ENCODE measurements at places on chromosomes 2 and 18.

GRCh38 chr2:29009711-29010677 lies 28.9 kb downstream of the TOGARAM2 start:
- no peak for DNase-seq

DNA sequence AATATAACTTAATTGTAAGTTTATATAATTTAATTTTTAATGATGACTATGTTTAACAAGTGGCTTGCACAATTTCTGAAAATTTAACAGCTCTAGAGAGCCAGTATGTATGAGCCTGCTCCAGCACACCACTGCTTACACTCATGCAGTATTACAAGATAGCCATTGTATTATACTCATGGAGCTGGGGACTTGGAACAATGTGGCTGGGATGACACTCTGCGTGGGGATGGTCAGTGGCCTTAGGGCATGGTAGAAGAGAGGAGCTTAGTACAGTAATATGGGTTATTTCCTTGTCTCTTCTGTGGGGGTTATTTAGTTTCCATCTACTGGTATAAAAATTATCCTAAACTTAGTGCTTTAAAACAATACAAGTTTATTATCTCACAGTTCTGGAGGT lies 105.1 kb upstream of the STON1 start:
- no peak for DNase-seq

DNA sequence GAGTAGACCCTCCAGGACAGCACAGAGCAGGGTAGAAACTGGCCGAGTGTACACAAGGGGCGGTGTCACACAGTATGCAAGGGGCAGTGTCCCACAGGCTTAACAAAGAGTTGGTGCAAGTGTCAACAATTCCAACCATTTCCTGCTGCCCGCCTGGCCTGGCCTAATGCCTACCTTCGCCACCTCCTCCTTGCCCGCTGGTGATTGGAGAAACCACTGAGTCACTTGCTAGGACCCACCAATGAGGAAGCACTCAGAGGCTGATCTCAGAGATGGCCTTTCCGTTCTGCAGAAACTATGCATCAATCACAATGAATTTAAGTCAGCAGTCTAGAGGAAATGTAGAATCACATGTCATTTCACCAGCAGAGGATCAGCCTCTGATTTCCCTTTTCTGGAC lies 263.3 kb upstream of the PKDCC start:
- no peak for DNase-seq

GRCh38 chr2:223487214-223487846 lies 114.8 kb downstream of the SCG2 start:
- no peak for DNase-seq

DNA sequence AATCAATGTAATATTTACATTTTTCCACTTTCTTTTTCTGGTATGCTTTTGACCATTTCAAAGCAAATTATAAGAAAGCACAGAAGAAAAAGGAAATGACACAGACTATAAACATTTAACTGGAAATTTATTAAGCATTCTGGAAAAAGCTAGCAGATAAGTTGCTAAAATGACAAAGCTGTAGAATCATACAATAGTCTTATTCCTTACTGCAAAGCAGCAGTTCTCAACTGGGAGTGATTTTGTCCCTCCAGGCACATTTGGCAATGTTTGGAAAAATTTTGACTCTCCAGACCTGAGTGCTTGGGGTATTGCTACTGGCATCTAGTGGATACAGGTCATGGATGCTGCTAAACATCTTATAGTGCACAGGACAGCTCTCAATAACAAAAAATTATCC lies 75.1 kb downstream of the MBD5 start:
- DNase-seq = no peak

GRCh38 chr2:191245046-191245868 lies at the start of gene MYO1B:
Gene MYO1B (plus strand): TSS chr2:191245404. CDS start chr2:191276896, 31,492 bp downstream.
- DNase-seq = peak; percentile 48

- no peak for DNase-seq
Measured at GRCh38 chr2:143513081-143513480, 383.9 kb downstream of the ARHGAP15 start.

DNA sequence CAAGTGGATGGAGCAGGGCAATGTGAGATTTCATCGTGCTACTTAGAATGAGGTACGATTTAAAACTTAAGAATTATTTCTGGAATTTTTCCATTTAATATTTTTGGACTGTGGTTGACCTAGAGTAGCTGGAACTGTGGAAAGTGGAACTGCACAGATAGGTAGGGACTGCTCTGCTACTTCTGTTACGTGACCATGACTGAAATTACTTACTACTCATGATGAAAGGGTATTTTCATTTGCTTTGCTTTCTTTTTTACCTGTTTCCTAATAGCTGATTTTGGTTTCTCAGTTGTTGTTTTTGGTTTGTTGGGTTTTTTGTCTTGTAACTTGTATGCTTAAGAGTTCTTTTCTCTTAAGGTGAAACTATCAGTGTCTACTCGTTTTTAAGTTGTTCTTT lies 11.4 kb downstream of the UBE2E3 start:
- no peak for DNase-seq

DNA sequence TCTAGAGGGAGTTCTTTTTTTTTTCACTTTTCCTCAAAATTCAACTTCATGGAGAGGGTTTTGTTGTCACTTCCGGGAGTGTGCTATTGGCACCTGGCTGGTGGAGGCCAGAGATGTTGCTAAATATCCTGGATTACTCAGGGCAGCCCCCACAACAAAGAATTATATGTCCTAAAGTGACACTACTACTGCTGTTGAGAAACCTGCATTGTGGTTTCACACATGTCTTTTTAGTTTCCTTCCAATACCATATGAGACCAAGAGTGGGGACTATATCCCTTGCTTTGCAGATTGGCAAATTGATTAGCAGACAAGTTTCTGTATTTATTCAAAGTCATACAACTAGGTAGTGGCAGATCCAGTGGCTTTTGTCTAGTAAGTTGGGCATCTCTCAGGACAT lies 826.8 kb downstream of the TRIB2 start:
- DNase-seq = no peak

DNA sequence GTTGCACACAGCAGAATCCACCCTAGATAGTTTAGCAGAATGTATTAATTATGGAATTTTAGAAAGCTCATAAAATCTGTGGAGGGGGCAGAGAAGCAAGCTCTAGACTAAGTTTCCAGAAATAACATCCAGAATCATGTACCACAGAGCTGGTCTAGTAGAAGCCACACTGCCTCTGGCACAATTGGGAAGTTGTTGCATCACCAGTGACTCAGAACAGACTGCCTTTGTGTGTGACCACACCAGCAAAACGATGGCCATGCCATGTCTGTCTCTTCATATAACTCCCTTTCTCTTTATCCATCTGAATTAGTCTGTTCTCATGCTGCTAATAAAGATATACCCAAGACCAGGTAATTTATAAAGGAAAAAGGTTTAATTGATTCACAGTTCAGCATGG lies 158.9 kb downstream of the CCDC148 start:
- DNase-seq = no peak

DNA sequence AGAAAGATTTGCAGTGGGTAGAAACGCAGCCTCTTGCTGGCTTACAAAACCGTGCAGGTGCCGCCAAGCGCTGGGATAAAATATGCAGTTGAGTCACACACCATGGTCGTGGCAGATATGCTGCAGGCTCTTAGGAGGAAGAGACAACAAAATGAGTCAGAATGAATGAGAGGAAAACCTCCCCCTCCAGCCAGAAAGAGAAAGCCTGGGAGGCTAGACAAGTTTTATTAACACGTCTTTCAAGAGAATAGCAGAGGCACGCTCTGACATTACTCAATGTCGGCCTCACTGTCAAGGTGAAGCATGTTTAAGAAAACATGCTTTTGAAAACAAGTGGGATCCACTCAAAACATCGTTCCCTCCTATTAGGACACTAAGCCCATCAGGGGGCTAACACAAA lies 37.1 kb upstream of the ZCCHC2 start:
- no peak for DNase-seq

DNA sequence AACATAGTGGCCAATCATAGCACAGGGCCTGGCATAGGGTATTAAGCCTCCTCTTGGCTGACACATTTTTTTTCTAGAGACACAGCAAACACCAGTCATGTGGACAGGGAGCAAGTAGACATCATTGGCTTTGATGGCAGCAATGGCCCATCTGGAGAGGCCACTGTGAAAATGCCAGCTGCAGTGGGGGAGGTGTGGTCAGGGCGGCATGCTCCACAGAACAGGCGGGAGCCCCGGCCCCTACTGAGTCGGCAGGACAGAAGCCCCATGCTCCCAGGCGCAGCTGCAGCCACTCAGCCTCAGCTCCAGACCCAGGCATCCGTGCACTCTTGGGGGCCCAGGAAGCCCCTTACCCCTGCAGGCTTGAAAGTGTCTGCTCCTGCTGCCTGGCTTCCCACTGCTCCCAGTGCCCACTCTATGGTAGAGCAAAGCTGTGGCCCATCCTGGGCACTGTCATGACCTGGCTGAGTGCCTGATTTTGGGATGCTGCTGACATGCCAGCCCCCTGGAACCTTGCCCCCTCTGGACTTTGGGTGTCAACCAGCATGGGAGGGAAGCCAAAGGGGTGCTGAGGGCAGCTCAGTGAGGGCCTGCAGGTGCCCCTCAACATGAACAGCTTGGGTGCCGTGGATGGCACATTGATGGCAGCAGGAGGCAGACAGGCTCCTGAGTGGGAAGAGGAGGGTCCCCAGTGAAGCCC lies 23.3 kb upstream of the UBE2F start:
- DNase-seq = no peak

GRCh38 chr18:13653746-13654433 lies 72.5 kb downstream of the FAM210A start:
- no peak for DNase-seq

DNA sequence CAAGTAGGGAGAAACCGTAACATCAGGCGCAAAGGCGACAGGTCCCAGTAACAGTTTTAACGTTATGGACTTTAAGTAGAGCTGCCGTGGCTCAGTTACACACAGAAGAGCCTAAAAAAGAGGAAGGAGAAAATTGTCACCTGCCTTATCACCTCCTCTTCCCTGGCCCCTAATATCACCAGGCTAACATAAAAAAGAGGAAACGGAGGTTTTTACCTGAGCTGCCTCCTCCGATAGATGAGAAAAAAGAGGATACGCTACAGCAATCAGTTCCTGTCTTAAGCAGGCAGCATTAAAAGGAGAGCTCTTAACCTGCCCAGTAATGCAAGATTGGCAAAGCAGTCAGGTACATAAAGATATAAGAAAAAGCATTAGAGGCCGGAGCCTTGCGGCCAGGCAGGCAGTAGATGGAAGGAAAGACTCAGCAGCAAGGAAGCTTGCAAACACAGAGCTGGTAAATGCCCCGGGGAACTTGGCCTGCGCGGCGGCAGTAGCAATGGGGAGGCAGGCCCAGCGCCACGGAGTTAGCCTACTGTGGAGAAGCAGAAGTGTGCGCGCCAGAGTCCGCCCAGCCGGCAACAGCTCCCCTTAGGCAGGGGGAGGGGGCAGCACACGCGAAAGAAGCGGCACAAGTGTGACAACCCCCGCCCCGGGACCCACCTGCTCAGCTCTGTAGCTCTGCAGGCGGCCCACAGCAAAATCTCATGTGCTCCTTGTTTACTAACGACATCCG lies 116.3 kb upstream of the SCN7A start:
- DNase-seq = no peak

GRCh38 chr2:206192157-206192556 lies 32.5 kb downstream of the EEF1B2 start:
- no peak for DNase-seq

DNA sequence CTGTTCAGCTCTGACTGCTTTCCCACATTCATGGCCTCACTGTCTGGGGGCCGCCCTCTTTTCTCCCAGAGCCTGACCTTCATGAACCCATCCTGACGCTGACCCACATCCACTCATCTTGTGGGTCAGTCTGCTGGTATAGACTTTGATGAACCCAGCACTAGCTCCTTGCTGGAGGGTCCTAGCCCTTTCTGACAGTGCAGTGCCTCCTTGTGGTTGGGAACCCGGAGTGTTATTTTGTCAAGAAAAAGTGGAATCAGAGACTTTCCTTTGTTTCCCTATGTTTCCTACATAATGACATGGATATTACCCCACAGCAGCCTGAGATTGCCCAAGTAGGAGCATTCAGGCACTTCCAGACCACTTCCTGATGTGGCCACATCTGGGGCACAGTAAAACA lies 19.3 kb upstream of the OSR1 start:
- DNase-seq = no peak

- DNase-seq = no peak
Measured at GRCh38 chr2:102258386-102259074, 52.8 kb upstream of the IL1RL1 start.

DNA sequence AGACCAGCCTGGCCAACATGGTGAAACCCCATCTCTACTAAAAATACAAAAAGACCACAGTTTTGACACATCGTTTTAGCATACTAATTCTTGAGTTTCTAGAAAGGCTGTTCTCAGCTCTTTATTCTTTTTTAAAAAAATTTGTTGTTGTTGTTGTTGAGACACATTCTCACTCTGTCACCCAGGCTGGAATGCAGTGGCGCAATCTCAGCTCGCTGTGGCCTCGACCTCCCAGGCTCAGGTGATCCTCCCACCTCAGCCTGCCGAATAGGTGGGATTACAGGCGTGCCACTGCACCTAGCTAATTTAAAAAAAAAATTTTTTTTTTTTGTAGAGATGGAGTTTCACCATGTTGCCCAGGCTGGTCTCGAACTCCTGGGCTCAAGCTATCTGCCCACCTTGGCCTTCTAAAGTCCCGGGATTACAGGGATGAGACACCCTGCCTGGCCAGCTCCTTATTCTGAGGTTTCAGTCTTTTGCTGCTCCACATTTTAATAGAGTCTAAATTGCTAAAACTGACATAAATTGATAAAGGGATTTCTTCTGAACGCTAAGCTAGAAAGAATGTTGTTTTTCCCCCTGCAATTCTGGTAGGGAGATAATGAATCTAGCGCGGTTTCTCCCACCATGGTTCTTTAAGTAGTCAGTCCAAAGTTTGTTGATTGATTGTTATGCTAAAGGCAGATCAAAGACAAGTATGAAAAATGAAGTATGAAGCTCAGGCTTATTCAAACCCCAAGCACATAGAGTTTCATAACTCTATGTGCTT lies 32.6 kb upstream of the CABLES1 start:
- no peak for DNase-seq

- no peak for DNase-seq
Measured at GRCh38 chr2:207039225-207039624, 99.9 kb downstream of the CPO start.

GRCh38 chr2:75570024-75570947 lies 9.5 kb upstream of the EVA1A start:
- DNase-seq = no peak

GRCh38 chr2:128720080-128721022 lies 401.7 kb upstream of the HS6ST1 start:
- no peak for DNase-seq

DNA sequence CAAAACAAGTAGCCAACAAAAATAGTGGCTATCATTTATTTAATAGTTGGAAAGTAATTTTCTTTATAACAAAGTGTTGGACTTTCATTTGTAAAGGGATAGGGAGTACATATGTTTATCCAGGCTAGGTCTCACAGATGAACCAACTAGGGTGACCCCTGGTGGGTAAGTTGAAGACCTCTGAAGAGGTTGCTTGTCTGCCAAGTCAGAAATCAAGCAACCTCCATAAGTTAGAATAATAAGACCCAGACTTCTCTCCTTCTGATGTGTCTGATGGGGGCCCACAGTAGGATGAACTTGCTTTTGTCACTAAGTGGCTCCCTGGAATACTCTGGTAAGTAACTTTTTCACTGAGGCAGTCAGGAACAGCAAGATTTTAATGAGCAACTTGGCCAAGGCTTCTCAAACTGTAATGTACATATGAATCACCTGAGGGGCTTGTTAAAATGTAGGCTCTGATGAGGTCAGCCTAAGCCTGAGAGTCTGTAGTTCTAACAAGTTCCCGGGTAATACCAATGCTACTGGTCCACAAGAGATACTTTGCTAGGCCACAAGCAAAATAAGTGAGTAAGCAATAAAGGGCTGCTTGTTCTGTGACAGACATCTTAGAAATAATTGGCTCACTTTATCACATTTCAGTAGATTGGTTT lies 319.6 kb downstream of the PIK3C3 start:
- no peak for DNase-seq
